Stimulated activated CD4-positive, alpha-beta T cell treated with anti-CD3 and anti-CD28 coated beads, Interleukin-4, amount 100 ng/mL, for 48 hours (primary cell): ENCODE measurements at places on chromosomes 16 and 17.

DNA sequence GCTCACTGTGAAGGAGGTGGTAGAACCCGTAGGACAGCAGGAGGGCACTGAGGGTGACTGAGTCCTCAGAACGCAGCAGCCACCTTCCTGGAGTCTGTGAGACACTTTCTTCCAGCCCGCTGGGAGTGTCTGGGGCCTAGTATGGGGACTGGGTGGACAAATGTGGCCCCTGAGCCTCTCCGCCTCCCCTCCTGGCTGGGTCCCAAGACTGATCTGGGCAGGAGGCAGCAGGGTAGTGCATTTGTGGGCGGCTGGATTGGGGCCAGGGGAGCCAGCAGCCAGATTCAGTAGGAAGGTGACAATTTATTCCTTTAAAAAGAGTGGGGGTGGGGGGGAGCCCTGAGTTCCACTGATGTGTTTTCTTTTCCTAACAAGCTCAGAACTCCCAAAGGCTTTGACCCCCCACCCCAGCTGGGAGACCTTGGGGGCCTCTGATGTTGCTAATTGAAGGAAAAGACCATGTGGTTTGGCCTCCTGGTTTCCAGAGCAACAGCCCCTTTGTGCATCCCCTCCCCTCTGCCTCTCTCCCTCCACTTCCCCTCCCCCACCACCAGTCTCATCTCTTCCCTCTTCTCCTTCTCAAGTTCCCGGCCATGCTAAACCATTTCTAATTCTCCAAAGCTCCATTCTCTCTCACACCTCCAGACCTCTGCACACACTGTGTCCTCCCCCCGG is 4.4 kb downstream of the CLEC19A start:
- DNase-seq = no peak

DNA sequence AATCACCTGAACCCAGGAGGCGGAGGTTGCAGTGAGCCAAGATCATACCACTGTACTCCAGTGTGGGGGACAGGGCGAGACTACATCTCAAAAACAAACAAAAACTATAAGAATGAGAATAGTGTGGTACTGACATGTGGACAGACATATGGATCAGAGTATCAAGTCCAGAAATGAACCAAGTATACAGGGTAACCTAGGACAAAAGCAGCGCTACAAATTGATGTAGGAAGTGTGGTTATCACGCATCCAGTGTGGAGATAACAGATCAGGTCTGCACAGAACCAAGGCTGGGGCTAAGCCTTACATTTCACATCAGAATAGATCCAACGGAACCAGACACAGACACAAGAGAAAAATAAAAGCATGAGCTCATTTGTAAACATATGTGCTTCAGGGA is 23.0 kb upstream of the C16orf95 start:
- no peak for DNase-seq

GRCh38 chr16:8818504-8819270 is 21.0 kb downstream of the PMM2 start:
- no peak for DNase-seq

GRCh38 chr17:83137523-83137922 is 58.1 kb downstream of the METRNL start:
- no peak for DNase-seq

- no peak for DNase-seq
Observed at GRCh38 chr16:61564716-61565115, 471.5 kb downstream of the CDH8 start.

GRCh38 chr16:27681681-27682080 is 131.7 kb downstream of the KATNIP start:
- no peak for DNase-seq

GRCh38 chr16:11354733-11355574 is 9.7 kb downstream of the RMI2 start:
- peak; percentile 61 for DNase-seq

- DNase-seq = no peak
Observed at GRCh38 chr16:75443298-75443697, 10.0 kb upstream of the CFDP1 start.

DNA sequence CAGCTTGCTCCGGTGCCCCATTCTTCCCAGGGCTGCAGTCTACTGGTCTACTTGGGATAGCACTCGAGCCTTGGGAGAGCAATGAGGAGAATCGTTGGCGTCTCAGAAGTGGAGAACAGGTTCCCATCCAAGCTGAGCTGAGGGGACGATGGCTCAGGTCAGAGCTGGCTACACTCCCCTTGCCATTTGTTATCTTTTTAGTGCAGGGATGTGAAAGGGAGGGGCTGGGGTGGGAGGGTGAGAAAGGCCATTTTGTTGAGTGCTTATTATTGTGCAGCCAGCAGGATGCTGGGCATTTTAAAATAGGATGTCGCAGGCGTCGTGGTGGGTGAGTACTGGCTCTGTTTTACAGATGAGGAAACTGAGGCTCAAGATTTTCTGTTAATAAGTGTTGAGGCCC is 410.8 kb downstream of the SNX29 start:
- DNase-seq = no peak
